ENCODE measurements at places on chromosomes 7 and 10.
A peak's percentile ranks its signal among the peaks of the same experiment; 100 is the strongest.

DNA sequence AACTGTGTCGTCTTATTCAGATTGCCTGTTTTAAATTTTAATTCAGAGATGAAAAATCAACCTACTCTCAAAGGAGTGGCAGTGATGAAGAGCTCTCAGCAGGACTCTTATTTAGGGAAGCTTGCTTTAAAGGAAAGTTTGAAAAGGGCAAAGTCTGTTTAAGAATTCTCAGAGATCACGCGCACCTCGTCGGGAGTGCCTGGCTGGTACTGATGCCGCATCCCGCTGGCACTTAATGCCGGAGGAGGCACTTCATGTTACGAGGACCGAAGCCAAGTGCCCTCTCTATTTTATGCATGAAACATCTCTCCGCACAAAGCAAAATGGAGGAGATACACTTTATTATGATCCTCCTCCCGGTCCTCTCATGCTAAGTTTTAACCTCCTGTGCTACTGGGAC is 71.1 kb upstream of the INSYN2A start:
- no peak for DNase-seq

DNA sequence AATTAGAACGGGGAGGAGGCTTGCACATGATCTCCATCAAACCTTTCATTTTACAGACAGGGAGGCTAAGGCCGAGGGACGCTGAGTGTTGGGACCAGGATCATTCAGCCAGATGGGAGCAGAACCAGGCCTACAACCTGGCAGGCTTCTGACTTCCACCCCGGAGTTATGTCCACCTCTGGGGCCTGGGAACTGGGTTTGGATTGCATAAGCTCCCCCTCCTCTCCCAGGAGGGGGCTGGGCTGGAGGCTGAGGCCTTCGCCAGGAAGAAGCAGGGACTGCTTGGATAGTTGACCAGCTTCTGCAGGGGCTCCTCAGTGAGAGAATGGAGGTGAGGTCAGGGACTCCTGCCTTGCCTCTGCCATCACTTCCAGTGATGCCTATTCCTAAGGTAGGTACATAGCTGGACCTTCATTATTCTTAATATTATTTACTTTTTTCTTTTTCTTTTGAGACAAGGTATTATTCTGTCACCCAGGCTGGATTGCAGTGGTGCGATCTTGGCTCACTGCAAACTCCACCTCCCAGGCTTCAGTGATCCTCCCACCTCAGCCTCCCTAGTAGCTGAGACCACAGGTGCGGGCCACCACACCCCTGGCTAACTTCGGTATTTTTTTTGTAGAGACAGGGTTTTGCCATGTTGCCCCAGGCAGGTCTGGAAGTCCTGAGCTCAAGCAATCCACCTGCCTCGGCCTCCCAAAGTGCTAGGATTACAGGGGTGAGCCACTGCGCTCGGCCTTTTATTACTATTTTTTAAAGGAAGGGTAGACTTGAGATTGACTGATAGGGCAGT is 1.3 kb downstream of the SNX10 start:
- peak; percentile 29 for DNase-seq

DNA sequence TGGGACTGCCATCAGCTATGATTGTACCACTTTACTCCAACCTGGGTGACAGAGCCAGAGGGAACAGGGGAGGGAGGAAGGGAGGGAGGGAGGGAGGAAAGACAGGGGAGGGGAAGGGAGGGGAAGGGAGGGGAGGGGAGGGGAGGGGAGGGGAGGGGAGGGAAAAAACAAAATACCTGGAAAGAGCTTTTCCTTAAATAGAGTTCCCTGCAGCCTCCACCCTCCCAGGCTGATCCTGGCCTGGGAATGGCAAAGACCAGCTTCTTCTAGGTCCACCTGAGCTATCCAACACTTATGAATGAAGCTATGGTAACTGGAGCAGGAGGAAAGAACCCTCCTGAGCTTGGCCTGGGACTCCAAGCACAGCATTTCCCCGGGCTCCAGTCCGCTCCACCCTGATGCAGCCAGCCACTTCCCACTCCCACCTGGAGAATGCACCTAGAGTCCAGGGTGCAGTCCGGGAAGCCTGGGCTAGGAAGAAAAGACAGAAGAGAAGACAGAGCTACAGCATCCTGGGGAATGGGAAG is 66.1 kb downstream of the GRID1 start:
- DNase-seq, result no peak

GRCh38 chr7:112945046-112945445 is 141.6 kb downstream of the GPR85 start:
- no peak for DNase-seq

GRCh38 chr10:121306159-121306673 is 292.0 kb downstream of the FGFR2 start:
- no peak for DNase-seq

- no peak for DNase-seq
These were observed 443.7 kb upstream of the SEMA3A start for GRCh38 chr7:84638339-84638697.

DNA sequence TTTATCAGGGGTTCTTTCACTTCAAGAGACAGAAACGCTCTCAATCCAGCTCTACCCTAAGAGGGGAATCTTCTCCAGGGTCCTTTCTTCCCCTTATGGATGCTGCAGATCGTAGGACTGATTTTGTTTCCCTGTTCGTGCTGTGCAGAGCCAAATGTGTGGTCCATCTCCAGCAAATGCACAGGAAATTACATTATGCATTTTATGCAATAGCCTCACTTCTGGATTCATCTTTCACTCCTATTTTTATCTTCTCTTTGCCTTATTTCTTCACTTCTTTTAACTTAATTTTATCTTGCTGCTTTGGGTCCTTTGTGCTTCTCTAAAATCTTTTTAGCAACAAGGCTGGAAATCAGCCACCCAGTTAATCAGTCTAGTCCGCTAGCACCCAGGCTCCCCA is 184.5 kb upstream of the INHBA start:
- DNase-seq, result no peak

DNA sequence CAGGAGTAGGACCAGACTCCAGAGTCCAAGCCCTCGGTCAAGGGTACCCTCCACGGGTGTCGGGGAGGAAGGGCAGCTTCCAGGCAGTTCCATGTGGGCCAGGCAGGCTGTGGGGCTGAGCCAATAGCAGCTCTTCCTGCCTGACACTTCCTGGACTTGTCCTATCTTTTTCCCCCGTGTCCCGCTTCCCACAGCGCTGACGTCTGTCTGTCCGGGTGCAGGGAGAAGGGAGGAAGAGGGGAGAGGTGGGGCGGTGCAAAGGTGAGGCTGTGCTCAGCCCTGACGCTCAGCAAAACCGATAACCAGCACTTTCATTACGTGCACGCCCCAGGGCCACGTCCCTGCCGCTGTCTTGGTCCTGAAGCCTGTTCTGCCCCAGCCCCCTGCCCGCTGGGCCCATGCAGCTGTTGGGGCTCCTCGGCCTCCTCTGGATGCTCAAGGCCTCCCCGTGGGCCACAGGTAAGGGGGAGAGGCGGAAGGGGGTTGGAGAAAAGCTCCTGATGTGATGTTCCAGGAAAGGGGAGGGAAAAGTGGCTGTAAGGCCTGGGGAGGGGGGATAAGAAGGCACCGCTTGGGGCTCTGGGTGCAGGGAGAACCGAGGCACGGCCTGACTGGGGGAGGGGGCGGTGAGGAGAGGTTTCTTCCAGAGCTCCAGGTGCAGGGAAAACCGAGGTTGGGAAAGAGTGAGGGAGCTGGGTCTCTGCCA is at the start of gene MUC3A:
Gene MUC3A, plus strand, starts transcription at position 308 of the 706 bp plus-strand sequence. Its CDS starts 91 bp downstream, at position 399.
- DNase-seq, result no peak

- DNase-seq, result peak; percentile 48
These were observed 26.2 kb downstream of the TBATA start for GRCh38 chr10:70758757-70759514.

GRCh38 chr10:119129721-119130120 is 25.8 kb downstream of the DENND10 start:
- DNase-seq, result no peak

- no peak for DNase-seq
These were observed 37.9 kb upstream of the PDGFA start for GRCh38 chr7:557558-557881.

GRCh38 chr10:89369156-89370105 is 8.4 kb upstream of the IFIT1B start:
- peak; percentile 41 for DNase-seq

GRCh38 chr7:21020667-21021066 is 234.0 kb upstream of the SP8 start:
- no peak for DNase-seq

GRCh38 chr10:69004821-69005220 is 16.2 kb downstream of the KIFBP start:
- DNase-seq, result no peak

DNA sequence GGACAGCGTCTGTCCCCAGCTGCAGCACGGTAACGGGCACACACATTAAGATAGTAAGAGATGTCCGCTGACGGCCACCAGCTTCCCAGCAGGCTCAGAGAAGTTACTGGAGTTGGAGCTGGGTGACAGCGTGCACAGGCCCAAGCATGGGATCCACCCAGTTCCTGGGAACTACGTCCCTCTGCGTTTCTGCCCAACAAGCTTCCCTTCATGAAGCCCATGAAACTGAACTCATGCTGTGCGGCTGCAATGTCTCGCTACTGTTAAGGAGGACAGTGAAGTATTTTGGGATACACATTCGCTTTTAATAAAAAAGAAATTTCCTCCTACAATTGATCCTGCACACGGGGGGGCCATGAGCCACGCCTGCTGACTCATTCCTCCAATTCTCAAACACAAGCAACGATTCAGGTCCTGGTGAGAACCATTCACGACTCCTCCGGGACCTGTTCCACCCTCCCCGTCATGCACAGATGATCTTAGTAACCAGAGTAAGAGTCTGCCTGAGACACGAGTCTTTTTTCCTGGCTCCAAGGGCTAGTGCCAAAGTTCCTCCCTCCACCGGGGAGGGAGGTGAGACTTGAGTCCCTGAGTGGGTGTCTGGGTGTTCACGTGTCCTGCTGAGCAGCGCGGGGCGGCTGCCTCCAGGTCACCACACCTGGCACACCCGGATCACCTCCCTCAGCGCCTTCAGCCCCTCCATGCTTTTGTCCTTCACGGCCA is 2.6 kb downstream of the PSMG3 start:
- DNase-seq, result no peak

- DNase-seq, result no peak
These were observed 154.0 kb downstream of the REEP3 start for GRCh38 chr10:63675171-63675570.

DNA sequence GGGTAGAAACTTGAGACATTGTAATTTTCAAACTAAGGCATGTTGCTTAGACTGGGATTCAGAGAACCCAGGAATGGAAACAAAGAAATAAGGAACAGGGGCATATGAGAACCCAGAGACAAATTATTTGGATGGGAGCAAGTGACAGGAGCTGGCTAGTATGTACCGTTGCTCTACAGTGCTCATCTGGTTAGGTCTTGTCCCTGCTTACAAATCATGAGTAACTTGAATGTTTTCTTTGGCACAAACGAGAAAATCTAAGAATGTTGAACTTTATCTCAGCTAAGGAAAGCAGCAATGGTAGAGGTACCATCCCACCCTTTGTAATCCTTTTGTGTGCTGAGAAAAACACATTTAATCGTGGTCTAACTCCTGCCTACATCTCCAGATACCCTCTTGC is 116.0 kb upstream of the IMMP2L start:
- DNase-seq, result no peak

DNA sequence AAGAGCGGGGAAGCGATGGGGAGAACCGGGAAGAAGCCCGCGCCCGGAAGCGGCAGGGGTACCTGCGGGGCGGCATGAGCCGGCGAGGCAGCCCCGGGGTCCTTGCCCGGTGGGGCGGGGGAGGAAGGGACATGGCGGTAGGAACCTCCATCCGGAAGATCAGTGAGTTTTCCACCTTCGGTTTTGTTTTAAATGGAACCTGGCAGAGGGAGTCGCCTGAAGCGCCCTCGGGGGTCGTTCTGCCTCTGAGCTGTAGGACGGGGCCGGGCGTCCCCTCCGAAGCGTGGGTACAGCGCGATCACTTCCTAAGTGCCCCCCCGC is 471 bp downstream of the PFKP start:
- DNase-seq, result no peak

GRCh38 chr7:39102234-39102633 is 124.5 kb downstream of the POU6F2 start:
- DNase-seq, result no peak

GRCh38 chr7:27910326-27910725 is 170.4 kb downstream of the TAX1BP1 start:
- peak; percentile 97 for DNase-seq

DNA sequence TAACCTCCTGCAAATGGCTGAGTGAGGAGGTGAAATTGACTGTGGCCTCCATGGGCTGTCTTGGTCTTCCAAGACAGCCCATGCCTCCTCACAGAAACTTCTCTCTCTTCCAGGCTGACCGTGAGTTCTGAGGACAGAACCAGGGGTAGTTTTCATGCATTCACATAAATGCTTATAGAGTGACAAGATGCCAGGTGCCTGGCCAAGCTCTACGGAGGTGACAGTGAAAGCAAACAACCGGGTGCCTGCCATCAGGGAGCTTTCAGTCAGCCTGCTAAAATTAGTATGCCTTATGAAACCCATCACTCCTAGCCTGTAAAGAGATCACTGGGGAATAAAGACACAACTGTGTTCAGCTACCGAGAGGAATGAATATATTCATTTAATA is 919 bp upstream of the RHOBTB1 start:
- DNase-seq, result no peak

GRCh38 chr10:30172673-30173072 is 113.3 kb upstream of the JCAD start:
- no peak for DNase-seq

- DNase-seq, result no peak
These were observed 123.7 kb downstream of the VIPR2 start for GRCh38 chr7:159020987-159021386.

DNA sequence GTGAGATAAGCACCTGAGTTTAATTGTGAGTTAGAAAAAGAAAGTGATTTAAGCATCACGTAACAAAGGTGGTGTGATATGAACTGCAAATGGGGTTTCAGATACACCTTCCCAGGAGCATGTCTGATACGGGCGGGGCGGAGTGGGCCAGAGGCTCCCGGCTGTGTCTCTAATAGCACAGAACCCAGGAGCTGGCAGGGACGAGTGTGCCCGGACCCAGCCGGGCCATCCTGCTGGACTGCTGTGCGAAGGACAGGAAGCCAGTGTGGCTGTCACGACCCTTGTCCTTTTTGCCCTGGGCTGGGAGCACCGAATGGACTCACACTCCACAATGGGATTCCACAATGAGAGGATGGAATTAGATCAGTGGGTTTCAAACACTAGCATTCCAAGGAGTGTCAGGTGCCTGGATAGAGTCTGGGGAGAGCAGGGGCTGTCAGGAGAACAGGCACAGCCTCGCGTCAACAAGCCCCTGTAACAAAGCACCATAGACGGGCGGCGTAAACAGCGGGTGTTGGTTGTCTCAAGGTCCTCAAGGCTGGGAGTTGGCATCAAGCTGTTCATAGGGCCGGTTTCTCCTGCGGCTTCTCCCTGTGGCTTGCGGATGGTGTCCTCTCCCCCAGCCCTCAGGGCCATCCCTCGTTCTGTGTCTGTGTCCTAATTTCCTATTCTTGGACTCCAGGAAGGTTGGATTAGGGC is 242.6 kb upstream of the PITRM1 start:
- no peak for DNase-seq

All from HAP-1 (cell line).